ENCODE measurements at places on chromosomes 3 and 15.

GRCh38 chr15:66908744-66909095 lies 156.7 kb upstream of the SMAD3 start:
- DNase-seq = peak; percentile 20

- no peak for DNase-seq
These were observed 88.8 kb downstream of the IGSF11 start for GRCh38 chr3:118945834-118946233.

GRCh38 chr3:170002231-170002630 lies 35.6 kb upstream of the GPR160 start:
- no peak for DNase-seq

- DNase-seq = no peak
These were observed 100.8 kb upstream of the UMPS start for GRCh38 chr3:124629497-124629896.

DNA sequence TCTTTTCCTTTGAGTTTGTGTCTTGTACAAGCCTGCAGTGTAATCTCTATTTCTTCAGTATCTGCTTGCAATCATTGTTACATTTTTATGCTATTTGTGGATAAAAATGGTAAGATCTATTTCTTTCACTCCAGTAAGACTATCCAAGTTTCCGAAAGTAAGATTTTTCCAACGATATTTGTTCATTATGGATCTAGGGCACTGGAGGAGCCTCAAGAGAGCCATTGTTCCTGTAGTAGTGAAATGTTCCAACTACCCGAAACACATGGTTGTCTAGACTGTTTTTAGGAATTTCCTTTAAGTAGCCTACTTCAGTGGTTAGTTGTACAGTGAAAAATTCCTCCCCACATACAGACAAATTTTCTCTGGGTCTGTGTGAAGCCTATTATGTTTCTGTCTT lies 597.4 kb downstream of the RSL24D1 start:
- DNase-seq = no peak

GRCh38 chr3:183268366-183268765 lies 15.3 kb downstream of the B3GNT5 start:
- DNase-seq = no peak

DNA sequence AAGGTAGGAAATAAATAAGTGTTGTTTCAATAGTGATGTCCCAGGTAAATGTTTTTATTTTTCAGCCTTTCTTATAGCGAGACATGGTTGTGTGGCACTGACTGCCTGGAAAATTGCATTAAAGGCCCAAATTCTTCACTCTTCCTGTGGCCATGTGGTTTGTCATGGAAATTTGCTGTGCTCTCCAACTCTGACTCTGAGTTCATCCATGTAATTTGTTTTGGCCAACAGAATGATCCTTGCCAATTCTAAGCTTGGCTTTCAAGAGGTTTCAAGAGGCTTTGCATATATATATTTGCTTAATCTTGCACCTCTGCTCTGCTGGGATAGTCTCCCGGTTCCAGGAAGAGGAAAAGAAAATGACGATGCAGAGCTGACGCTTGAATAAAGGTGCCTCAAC lies 107.5 kb upstream of the ARHGEF26 start:
- no peak for DNase-seq

GRCh38 chr3:18239674-18240073 lies 185.5 kb downstream of the SATB1 start:
- no peak for DNase-seq

- DNase-seq = peak; percentile 80
These were observed 1.4 kb downstream of the DVL3 start for GRCh38 chr3:184156522-184156955.

DNA sequence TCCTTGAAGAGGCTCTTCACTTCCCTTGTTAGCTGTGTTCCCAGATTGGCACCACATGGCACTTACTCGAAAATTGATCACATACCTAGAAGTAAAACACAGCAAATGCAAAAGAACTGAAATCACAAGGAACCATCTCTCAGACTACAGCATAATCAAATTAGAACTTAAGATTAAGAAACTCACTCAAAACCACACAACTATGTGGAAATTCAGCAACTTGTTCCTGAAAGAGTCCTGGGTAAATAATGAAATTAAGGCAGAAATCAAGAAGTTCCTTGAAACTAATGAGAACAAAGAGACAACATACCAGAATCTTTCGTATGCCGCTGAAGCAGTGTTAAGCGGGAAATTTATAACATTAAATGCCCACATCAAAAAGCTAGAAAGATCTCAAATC lies 566.3 kb upstream of the TGFBR2 start:
- no peak for DNase-seq

DNA sequence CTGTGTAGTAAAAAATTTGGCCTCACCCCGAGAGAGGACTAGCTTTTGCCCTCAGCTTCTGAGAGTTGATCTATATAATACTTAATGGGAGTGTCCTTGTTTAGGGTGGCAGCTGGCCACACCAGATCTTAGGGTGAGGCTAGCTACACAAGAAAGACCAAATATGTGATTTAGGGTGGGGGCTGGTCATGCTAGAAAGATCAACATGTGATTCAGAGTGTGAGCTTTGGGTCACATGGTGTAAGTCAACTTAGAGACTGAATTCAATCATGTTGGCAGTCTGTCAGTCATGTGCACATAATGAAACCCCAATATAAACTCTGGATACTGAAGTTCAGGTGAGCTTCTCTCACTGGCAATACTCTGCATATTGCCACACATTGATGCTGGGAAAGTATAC lies 120.7 kb upstream of the DAZL start:
- no peak for DNase-seq

- DNase-seq = no peak
These were observed 37.2 kb upstream of the PHLDB2 start for GRCh38 chr3:111821891-111822290.

DNA sequence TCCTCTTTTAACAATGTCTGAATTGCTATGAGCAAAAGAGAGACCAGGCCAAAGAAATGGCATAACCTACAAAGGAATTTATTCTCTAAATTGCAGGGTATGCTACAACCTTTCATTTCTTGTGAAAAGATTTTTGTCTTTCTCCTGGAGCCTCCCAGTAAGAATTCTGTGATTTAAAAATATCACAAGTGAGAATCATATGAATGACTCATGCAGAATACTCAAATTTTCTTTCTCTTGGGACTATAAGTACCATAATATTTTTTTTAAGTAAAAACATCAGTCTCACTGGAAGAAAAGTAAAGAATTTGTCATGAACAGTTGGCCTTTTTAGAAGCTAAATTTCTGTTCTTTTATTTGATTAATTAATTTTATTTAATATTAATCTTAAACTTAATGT lies 26.3 kb downstream of the SYNPR start:
- DNase-seq = no peak

GRCh38 chr3:185659942-185660921 lies 74.1 kb downstream of the SENP2 start:
- peak; percentile 83 for DNase-seq

DNA sequence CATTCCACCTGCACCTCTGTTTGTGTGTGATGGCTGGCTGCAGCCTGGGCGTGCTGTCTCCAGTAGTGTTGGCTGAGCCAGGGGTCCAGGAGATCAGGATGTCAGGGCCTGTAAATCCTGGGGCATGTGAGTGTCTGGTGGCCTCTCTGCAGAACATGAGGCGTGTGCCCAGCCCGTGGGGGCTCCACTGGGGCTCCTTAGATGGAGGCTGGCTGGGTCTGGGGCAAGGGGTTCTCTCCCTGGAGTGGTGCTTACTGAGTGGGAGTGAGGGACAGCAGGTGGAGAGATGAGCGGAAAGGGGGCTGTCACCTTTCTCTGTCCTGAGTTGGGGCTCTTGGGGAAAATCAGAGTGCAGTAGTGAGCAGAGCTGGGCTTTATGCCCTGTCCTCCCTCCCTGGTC lies 152.2 kb downstream of the CHDH start:
- no peak for DNase-seq

- DNase-seq = peak; percentile 82
These were observed 133.6 kb downstream of the CD47 start for GRCh38 chr3:107956991-107957900.

GRCh38 chr15:76576523-76577279 lies 240.1 kb downstream of the ISL2 start:
- DNase-seq = peak; percentile 82

DNA sequence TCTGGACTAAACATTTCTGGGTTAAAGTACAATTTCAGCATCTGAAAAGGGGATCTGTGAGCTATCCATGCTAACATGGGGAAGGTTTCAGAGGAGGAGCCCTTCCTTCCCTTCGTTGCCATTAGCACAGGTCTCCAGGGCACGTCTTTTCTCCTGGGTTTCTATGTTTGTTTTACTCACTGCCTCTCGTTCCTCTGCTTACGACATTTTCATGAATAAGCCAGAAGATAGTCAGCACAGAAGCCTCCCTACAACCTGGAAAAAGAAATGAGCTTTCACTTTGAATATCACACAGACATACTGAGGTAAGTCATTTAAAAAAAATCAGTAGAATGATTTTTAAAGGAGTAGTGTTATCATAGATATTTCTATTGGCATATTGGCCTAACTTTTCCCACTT lies 117.2 kb upstream of the KCNMB2 start:
- DNase-seq = no peak

DNA sequence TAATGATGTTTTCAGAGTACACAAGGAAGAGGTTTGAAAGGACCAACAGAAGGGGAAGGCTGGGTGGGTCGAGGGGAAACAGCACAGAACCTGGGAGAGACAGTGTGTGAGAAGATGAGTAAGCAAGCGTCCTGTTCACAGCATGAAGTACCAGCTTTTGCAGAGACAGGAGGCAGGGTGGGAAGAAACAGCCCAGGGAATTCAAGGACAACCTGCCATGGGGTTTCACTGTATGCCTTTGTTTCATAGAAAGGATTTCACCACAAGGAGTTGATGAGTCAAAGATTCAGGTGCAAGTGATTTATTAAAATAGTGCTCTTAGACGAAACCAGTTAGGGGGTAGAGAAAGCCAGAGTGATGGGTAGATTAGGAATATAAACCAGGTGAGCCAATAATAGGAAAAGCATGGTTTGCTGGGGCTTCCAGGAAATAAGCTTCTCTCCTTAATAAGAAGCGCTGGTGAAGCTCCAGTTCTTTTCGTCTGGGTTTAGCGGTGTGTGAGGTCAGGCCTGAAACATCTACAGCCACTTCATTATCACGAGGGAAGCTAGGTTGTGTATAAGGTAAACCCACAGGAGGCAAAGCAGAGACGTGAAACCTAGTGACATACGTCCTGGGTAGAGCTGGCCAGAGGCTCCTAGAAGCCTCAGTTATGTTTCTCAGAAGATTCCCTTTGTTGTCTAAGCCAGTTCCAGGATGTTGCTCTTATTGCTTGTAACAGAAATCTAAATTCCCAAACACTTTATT lies 3.9 kb downstream of the HHLA2 start:
- DNase-seq = no peak

GRCh38 chr3:52039426-52039825 lies 16.9 kb downstream of the DUSP7 start:
- DNase-seq = no peak

GRCh38 chr15:24076090-24076784 lies 389.1 kb upstream of the NDN start:
- DNase-seq = no peak

DNA sequence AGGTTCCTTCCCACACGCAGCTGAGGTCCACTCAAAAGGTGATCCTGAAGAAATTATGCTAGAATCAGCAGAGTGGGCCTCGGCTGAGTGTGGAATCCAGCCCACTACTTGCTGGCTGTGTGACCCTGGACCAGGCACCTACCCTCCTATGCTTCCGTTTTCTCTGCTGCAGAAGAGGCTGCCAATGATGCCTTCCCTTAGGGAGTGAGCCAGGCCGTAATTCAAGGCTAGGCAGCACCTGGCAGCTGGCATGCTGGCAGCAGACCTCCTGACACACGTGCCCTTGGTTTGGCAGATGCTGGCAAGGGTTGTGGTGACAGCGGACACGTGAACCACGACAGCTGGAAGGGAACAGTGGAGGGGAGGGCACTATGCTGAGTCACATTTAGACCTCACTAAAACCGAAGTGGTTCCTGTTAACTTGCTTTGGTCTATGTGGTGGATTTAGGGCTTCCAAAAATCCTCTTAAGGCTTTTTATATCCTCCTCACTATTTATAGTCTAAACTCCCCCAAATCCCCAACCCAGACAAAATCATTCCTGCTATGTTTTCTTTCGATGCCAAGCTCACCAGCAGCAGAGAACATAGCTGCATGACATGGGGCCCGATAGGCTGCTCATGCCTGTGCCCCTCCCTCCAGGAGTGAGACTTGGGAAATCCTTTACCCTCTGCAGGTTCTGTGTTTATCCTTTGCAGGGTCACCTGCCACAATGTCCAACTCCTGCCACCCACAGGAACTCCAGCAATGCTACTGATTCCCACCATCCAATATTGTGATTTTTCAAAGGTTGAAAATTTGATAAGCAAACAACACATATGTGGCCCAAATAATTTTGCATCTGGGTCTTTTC lies 10.6 kb upstream of the PCSK6 start:
- DNase-seq = peak; percentile 87

DNA sequence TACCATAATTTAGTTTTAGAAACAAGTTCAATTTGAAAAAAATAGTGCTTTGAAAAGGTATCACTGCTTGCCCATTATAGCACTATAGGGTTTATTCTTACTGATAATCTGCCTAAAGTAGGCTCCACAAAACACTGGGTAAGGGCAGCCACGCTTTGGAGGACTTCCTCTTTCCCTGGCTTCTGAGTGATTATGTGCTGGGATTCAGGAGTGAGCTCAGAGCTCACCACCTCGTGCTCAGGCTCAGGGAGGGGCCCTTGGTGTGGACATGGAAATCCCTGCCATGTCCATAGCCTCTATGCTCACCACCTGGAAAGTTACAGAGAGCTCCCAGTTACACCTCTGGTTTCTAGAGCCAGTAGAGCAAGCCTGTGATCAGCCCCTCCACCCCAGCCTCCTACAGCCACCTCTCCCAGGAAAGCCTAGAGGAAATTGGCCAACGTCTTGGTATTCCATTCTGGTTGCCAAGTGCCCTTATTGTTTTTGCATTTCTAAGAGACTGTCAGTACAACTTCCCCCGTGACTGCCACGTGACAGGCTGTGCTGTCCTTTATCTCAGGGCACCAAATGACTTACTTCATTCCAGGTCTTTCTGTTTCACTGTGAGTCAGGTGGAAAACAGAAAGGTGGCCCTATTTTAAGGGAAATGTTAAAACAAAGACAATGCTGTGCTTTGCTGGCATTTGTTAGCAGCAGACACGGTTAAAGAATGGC lies 316.0 kb downstream of the RORA start:
- no peak for DNase-seq

DNA sequence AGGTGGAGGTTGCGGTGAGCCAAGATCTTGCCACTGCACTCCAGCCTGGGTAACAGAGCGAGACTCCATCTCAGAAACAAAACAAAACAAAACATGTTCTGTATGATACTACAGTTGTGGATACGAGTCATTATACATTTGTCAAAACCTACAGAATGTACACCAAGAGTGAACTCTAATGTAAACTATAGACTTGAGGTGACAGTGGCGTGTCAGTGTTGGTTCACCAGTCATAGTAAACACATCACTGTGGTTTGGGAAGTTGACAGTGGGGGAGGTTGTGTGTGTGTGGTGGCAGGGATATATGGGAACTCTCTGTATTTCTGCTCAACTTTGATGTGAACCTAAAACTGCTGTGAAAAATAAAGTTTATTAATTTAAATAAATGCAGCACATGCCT lies 33.0 kb upstream of the GNB5 start:
- no peak for DNase-seq

DNA sequence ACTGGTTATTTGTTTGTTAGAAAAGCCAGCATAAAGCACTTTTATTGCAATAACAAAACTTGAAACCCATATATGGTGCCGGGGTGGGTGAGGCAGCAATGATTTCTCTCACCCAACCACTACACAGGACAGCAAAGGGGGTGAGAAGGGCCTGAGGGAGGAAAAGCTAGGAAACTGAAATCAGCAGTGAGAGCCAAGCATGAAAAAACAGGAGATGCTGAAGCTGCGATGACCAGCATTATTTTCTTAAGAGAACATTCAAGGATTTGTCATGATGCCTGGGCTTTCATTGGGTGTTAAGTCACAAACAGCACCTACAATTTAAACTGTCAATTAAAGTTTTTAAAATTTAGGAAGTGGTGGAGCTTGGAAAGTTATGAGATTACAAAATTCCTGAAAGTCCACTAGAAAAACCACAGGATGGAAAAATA lies 11.9 kb upstream of the TM4SF4 start:
- DNase-seq = no peak

All from cardiac septum (tissue), 1 donor.